ENCODE measurements at places on chromosomes 1 and 21. TPM values are rescaled to one million over a fixed set of nuclear protein-coding genes. Genes with fewer than 3 reads are reported as not detected.

FCMR gene
- polyA plus RNA-seq: 2.0 TPM

DMRTA2 gene
- polyA plus RNA-seq: 0.05 TPM

GRCh38 chr1:151898519-151898991, 10.8 kb downstream of the THEM4 start:
- no peak for DNase-seq

- no peak for DNase-seq
These were observed 596.4 kb upstream of the ZRANB2 start for GRCh38 chr1:71676979-71677925.

- no peak for DNase-seq
These were observed 166.4 kb downstream of the TRABD2B start for GRCh38 chr1:47830641-47831333.
